Esophagus squamous epithelium (tissue), 5 donors: ENCODE measurements at places on chromosomes 5 and 9.

DNA sequence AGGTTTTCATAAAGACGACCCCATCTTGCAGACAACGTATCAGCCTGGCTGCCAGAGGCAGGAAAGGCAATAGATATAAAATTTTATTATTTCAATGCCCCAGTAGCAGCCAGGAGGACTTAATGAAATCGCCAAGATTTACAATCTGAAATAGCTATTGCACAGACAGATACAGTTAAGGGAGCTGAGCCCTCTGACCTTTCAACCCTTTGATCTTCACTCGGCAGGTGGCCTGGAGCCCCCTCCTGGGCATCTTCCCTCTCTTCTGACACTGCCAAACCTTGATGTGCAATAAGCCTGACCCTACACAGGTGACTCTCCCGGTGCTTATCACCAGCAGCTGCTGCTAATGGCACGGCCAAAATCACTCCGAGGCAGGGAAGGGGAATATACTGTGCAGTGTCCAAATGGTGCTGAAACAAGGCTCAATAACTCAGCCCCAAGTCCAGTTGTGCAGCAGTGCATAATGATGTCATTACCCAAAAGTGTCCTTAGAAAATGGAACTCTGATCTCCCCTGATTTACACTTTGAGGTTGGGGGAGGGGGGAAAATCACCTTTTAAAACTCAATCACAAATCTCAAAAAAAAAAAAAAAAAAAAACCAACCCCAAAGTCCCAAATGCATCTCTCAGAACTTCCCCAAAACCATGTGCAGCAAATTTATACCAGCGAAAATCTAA is 242.0 kb downstream of the CRB2 start:
- DNase-seq: no peak

GRCh38 chr5:128009403-128009802 is 74.2 kb upstream of the SLC12A2 start:
- DNase-seq: no peak

- no peak for DNase-seq
Observed at GRCh38 chr5:107869438-107870115, 198.8 kb upstream of the EFNA5 start.

- no peak for DNase-seq
Observed at GRCh38 chr5:19874811-19875210, 113.2 kb downstream of the CDH18 start.

DNA sequence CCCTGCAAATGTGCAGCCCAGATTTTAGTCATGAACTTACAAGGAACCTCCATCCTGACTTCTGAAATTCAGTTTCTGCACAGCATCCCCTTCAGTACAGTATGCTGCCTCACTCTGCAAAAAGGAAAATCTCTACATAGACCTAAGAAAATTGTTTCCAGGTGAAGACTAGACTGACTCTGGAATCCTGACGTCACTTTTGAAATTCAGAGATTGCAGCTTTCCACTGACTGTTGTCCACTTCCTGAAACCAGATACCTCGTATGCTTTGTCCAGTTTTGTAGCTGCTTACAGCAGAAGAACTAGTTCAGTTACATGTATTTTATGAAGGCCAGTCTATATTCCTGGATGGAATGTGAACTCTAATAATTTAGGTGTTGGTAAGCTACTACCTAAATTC is 629.3 kb upstream of the ST8SIA4 start:
- no peak for DNase-seq

DNA sequence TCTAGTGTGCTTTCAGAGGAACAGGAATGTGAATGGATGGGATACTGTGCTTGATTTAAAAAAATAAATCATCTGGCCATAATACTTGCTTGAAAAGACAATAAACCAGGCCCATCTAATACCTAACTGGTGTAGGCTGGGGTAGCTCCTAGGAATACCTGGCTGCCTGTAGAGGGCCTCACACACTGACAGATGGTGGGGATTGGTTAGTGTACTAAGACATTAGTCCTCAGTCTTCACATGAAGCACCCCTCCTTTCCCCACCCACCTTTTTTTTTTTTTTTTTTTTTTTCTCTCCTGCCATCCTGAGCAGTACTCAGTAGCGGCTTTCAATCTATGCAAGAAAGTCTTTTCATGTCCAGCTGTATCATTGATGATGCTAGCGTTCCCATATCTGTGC is 130.5 kb downstream of the ADGRV1 start:
- no peak for DNase-seq

DNA sequence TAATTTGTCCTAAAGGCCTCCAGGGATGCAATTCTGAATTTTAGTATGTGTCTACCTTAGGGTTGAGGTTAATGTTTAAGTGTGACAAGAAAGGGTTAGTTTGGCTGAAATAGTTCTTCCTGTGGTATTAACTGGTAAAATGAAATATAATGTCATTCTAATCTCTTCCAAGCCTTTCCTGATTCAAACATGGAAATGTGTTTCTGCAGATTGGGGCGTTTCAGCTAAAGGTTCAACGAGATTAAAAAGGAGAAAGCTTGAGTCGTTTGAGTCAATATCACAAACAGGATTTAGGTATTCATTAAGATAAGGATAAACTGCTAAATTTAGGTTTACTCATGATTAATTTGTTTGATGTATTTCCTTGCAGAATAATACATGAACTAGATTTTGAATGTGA is 34.4 kb upstream of the ALDOB start:
- DNase-seq: no peak

GRCh38 chr5:54691656-54692055 is 174.1 kb downstream of the SNX18 start:
- no peak for DNase-seq

- no peak for DNase-seq
Observed at GRCh38 chr5:39437467-39437866, 12.7 kb upstream of the DAB2 start.
